BJ (cell line): ENCODE measurements at places on chromosomes 6 and 20. TPM values are rescaled to one million over a fixed set of nuclear protein-coding genes. Genes with fewer than 3 reads are reported as not detected.

RAB44 gene
- polyA plus RNA-seq, result 0.02 and 0.04 TPM in 2 replicates

EYS gene
- polyA plus RNA-seq, result 0.04 TPM in 1 of 2 replicates, not detected in the other

CNBD2 gene
- 1.7 and 2.4 TPM in 2 replicates for polyA plus RNA-seq

MPC1 gene
- polyA plus RNA-seq, result 19.2 and 27.5 TPM in 2 replicates

C6orf118 gene
- not detected in 2 replicates for polyA plus RNA-seq

KCNQ5 gene
- 1.4 and 1.6 TPM in 2 replicates for polyA plus RNA-seq

BRD2 gene
- polyA plus RNA-seq, result 110 and 128 TPM in 2 replicates

TMC2 gene
- not detected in 2 replicates for polyA plus RNA-seq

SEMG1 gene
- not detected in 2 replicates for polyA plus RNA-seq

ID4 gene
- 2.2 and 3.1 TPM in 2 replicates for polyA plus RNA-seq

C20orf96 gene
- 4.8 and 5.5 TPM in 2 replicates for polyA plus RNA-seq

KLHDC3 gene
- polyA plus RNA-seq, result 56.0 and 102 TPM in 2 replicates

CTAGE9 gene
- not detected in 2 replicates for polyA plus RNA-seq

SCRT2 gene
- not detected in 2 replicates for polyA plus RNA-seq

VGLL2 gene
- polyA plus RNA-seq, result not detected in 2 replicates

CALHM6 gene
- 0.75 and 0.78 TPM in 2 replicates for polyA plus RNA-seq

HLA-G gene
- not detected in 2 replicates for polyA plus RNA-seq

TFAP2C gene
- 3.9 and 4.4 TPM in 2 replicates for polyA plus RNA-seq

PNLDC1 gene
- not detected in 2 replicates for polyA plus RNA-seq

DOK5 gene
- 0.26 and 0.33 TPM in 2 replicates for polyA plus RNA-seq

LIN28B gene
- not detected in 2 replicates for polyA plus RNA-seq

ECT2L gene
- not detected in 2 replicates for polyA plus RNA-seq

FAM217A gene
- not detected in 2 replicates for polyA plus RNA-seq

TRIM15 gene
- polyA plus RNA-seq, result not detected in 2 replicates

IL20RA gene
- polyA plus RNA-seq, result not detected in 2 replicates

BPIFB2 gene
- not detected in 2 replicates for polyA plus RNA-seq

LY6G5B gene
- polyA plus RNA-seq, result 6.8 and 10.8 TPM in 2 replicates

L3MBTL3 gene
- 6.8 and 7.6 TPM in 2 replicates for polyA plus RNA-seq

C6orf141 gene
- polyA plus RNA-seq, result 0.22 and 0.32 TPM in 2 replicates

RNGTT gene
- 3.2 and 6.5 TPM in 2 replicates for polyA plus RNA-seq

C20orf202 gene
- not detected in 2 replicates for polyA plus RNA-seq

SNRPB2 gene
- 28.1 and 70.3 TPM in 2 replicates for polyA plus RNA-seq

TSHZ2 gene
- not detected in 2 replicates for polyA plus RNA-seq

OOEP gene
- polyA plus RNA-seq, result not detected in 2 replicates

FHL5 gene
- not detected in 2 replicates for polyA plus RNA-seq

SNAI1 gene
- polyA plus RNA-seq, result 3.6 and 6.5 TPM in 2 replicates

TREML1 gene
- not detected in 2 replicates for polyA plus RNA-seq

DNAJC5 gene
- polyA plus RNA-seq, result 33.7 and 45.6 TPM in 2 replicates

PRRT1 gene
- polyA plus RNA-seq, result 0.77 and 0.78 TPM in 2 replicates

RCAN2 gene
- 5.9 and 7.4 TPM in 2 replicates for polyA plus RNA-seq

ZBTB46 gene
- 0.13 and 0.32 TPM in 2 replicates for polyA plus RNA-seq

HCRTR2 gene
- polyA plus RNA-seq, result not detected in 2 replicates

MUCL3 gene
- not detected in 2 replicates for polyA plus RNA-seq

GTSF1L gene
- not detected in 2 replicates for polyA plus RNA-seq

IRAK1BP1 gene
- 1.4 and 2.9 TPM in 2 replicates for polyA plus RNA-seq

IPCEF1 gene
- 0.02 and 0.10 TPM in 2 replicates for polyA plus RNA-seq

MOG gene
- not detected in 2 replicates for polyA plus RNA-seq

RSPO3 gene
- polyA plus RNA-seq, result not detected in 2 replicates
